ENCODE measurements at places on chromosomes 12 and 14. TPM values are rescaled to one million over a fixed set of nuclear protein-coding genes. Genes with fewer than 3 reads are reported as not detected.

INHBC gene
- 0.22 TPM for polyA plus RNA-seq

GRCh38 chr14:90301668-90302090 lies 30.1 kb downstream of the NRDE2 start:
- peak; percentile 49 for DNase-seq

- DNase-seq = no peak
Observed at GRCh38 chr14:30757082-30757481, 117.3 kb upstream of the COCH start.

DNA sequence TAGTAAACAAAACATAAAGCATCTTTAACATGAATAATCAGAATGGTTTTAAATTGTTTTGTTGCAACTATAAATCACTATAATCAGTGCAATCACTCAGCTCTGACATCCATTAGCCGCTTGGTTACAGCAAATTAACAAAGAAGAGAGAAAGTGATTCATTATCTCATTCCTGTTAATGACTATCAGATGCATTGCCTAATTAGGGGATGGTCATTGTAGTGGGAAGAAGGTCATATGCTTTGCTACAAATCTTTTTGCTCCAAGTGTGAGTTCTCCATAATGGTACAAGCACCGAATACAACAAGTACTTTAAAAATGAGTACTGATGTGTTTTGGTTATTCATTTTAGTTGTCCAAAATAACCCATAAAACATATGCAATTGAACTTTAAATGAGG lies 272.0 kb downstream of the AKAP6 start:
- no peak for DNase-seq

DNA sequence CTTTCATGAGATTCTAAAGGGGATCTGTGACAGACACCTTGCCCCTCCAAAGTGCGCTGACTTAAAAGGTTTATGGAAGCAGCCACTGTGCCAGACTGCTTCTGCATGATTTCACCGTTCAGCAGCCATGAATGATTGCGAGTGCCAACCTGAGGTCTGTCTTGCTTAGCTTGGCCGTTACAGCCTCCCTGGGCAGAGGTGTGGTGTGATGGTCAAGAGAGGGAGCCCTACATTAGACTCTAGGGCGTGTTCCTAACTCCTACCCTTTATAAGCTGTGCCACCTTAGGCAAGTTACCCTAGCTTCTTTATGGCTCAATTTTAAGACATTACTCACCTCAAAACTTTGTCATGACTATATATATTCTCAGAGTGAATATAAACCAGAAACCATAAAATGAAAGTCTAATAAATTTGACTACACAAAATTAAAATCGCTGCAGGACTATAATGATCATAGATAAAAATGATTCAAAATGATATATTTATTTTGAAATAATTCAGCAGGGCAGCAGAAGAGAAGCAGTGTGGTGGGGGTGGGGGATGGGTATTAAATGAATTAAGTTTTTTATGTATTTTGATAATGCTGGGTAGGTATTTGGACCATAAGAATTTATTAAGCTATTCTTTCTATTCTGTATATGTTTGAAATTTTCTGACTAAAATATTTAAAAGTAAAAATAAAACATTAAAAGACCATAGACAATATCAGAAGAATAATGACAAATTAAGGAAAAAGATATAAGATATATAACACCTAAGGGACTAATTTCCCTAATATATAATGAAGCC lies 47.7 kb upstream of the MBIP start:
- no peak for DNase-seq

PLEKHD1 gene
- 6.3 TPM for polyA plus RNA-seq

TMEM119 gene
- 25.2 TPM for polyA plus RNA-seq

GRCh38 chr14:28759653-28760313 lies 6.8 kb upstream of the FOXG1 start:
- DNase-seq = no peak

GRIP1 gene
- 29.2 TPM for polyA plus RNA-seq

GRCh38 chr12:104966677-104967076 lies 8.6 kb upstream of the SLC41A2 start:
- no peak for DNase-seq
